CD14-positive monocyte (primary cell): ENCODE measurements at places on chromosomes 3 and 15.
A peak's percentile ranks its signal among the peaks of the same experiment; 100 is the strongest.

GRCh38 chr3:130801473-130801872 lies 54.8 kb upstream of the PIK3R4 start:
- DNase-seq = no peak

DNA sequence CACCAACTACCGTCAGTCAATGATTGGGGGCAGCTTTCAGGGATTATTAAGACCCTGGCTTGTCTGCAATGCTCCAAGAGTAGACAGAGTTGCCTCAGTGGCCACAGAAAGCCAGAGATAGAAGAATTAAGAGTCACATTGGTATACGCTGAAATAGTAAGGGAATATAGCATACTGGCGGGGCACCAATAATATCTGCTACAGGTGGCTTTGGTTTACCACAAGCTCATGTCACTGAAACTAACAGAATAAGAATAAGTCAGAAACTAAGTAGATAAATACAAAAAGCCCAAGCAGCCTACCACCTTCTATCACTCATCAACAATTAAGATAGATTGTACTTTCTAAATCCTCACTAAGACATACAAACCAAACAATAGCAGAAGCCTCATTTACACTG lies 2.5 kb upstream of the FHIT start:
- DNase-seq = no peak

- DNase-seq = no peak
Observed at GRCh38 chr15:52334491-52335160, 39.0 kb upstream of the MYO5C start.

GRCh38 chr15:69089258-69089657 lies 71.2 kb upstream of the GLCE start:
- no peak for DNase-seq

DNA sequence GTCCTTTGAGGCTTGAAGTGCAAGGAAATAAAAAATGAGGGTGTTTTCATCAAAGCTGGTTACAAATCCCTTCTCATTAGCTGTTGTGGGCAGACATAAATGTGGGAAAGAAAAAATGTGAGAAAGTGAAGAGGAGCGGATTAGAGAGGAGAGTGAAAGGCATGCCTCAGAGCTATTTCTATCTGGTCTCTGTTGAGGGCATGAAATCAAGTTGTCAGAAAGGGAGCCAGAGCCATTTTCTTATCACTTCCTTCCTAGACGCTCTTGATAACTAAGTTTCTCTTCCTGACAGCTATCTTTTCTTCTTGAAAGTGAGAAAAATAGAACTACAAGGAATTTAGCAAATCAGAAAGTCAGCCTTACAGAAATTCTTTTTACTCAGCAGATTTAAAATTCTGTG lies 20.8 kb upstream of the CAPN3 start:
- DNase-seq = no peak

- no peak for DNase-seq
Observed at GRCh38 chr3:52714335-52715302, 8.7 kb downstream of the SPCS1 start.

GRCh38 chr3:107238787-107239186 lies 138.5 kb upstream of the CCDC54 start:
- DNase-seq = no peak

GRCh38 chr3:124438813-124439212 lies 291.4 kb upstream of the UMPS start:
- DNase-seq = no peak

DNA sequence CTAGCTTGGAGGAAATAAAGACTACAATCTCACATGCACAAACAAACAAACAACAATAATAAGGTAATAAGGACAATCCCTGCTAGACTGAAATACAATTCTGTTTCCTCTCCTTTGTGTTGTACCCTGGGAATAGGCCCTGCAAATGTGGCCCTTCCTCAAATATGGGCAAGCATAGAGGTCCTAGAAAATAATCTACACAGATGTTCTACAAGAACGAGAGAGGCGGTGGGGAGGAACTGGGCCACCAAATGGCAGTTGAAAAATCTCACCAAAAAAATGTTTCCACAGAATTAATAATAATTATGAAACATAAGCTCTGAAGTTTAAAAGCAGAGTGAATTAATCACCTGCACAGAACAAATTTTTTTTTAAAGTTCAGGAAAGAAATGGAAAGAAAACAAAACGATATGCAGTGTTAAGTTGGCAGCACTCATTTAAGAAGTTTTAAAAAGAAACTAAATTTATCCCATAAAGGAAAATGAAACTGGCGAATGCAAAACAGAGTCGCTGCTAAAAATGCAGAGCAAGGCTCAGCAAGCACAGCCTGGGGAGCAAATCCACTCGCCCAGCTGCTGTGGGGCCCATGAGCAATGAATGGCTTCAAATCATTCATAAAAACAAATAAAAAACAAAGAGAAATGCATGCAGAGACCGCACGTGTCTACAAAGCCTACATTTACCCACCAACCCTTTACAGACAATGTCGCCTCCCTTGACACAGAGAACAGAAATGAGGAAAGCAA lies 475.4 kb downstream of the OCA2 start:
- no peak for DNase-seq

DNA sequence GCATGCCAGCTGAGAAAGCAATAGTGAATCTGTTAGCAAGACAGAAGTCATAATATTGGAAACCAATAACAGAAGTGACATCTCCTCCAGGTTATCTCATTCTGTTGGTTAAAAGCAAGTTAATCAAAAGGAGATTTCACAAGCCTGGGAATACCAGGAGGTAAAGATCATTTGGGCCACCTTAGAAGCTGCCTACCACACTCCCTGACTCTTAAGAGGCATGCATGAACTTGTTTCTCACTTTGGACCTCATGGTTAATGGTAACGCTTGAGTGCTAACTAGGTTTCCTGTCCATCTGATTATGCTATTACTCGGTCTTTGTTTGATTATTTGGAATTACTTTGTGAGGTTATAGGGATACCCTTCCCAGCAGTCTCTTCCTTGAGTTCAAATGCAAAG lies 650.8 kb upstream of the SGO1 start:
- DNase-seq = no peak

DNA sequence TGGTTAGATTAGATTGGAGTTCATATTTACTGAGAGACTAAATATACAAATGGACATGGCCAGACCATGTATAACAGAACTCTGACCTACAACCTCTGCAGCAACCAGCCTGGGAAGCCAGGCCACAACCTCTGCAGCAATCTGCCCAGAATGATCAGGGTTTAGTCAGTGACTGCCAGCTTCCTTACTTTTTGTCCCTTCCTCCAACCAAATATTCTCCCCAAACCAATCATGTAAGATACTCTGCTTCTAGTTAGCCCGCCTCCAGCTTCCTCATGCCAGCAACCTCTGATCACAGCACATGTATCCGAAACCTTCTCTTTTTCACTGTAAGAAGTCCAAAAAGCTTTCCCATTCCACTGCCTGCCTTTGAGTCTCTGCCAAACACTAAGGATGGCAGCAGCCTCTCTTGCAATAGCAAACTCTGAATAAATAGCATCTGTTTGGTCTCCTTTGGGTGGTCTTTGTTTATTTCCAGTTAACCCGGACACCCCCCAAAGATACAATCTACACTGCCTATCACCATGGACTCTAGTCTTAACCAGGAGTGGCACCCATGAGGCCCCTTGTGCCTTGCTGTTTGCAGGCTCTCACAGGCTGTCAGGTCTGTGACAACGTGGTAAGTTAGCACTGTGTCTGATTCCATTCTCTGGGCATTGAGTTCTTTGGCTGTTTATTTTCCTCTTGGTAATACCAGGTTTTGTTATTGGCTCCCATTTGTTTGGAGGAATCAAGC lies 102.2 kb downstream of the ERC2 start:
- DNase-seq = no peak

- DNase-seq = no peak
Observed at GRCh38 chr15:65083262-65083701, 6.7 kb downstream of the KBTBD13 start.

GRCh38 chr3:66181764-66182163 lies 39.0 kb upstream of the SLC25A26 start:
- no peak for DNase-seq

- no peak for DNase-seq
Observed at GRCh38 chr3:14536837-14537589, 3.1 kb downstream of the GRIP2 start.

DNA sequence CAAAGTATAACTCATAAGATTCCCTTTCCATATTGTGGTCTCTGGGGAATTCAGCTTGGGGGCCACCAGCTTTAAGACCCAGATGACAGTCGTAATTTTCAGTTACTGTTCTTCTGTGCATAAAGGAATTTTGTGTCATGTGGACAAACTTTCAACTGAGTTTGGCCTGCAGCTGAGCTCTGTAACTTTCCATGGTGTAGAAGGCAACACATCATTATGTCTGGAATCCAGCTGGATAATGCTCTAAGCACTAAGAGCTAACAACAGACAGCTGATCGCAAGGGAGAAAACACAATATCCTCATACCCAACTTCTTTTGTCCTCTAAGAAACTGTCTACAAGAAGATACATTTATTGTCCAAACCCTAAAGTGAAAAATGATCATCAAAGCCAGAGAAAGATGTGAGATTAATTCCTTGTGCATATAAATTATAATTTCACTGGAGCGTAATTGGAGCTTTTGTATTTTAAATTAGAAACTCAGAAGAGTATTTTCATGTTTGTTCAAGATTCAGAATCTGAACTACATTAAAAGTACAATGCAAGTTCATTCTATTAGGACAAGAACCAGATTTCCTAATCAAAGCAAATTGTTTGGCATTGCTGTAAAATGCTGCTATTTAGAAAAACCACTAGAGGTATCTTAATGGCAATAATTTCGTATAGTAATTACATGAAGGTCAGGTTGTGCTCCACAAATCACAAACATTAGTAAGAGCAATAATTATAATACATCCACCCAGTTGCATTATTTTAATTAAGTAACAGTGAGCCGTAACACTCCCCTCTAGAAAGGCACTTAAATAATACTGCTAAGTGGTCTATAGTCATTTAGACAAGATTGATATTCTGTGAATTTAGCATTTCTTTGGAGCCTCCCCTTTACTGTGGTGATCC lies 218.8 kb downstream of the ATP8B4 start:
- no peak for DNase-seq

- peak; percentile 46 for DNase-seq
Observed at GRCh38 chr15:76994971-76995945, at the start of gene PSTPIP1. Gene PSTPIP1, plus strand, starts transcription at chr15:76995126. Its CDS starts 448 bp downstream, at chr15:76995574.

DNA sequence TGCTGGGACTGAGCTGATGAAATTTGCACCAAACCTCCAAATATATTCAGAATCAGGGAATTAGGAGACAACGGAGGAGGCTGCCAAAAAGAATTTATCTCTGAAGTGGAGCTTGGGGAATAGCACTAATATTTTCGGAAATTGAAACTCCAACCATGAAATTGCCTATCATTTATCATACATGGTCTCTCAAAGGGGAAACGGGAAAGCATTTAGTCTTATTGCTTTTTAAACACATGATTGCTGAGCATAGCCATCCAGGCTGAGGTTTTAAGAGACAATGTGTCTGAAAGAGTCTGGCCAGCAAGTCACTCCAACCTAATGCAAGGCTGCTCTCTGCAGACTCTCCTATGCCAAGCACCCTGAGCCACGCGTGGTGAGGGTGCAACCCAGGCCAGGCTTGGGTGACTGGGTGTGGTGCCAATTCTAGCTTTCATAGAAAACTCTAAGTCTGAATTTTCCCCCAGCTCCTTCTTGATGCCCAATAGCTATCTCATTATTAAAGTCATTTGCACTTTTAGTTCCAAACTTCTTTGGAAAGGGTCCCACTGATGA lies 200.2 kb downstream of the RPLP1 start:
- DNase-seq = no peak

DNA sequence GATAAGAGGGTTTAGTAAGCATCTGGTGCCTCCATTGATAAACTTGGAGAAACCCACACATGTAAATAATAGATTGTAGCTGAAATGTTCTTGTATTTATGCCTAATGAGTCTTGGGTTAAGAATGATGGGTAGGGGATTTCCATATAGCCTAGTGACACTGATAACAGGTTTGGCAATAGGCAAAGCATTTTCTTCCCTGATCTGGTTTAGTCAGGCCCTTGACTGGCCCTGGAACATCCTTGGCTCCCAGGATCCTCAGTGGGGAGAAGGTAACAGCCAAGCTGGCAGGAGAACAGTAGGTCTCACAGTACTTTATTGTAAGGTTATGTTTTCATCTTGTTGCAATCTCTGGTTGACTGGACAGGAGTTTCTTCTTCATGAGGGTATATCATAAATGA lies 228.4 kb downstream of the DIPK2A start:
- DNase-seq = no peak

GRCh38 chr3:72655723-72656122 lies 192.5 kb downstream of the SHQ1 start:
- DNase-seq = no peak

- DNase-seq = no peak
Observed at GRCh38 chr15:99098991-99099390, 5.9 kb upstream of the SYNM start.

DNA sequence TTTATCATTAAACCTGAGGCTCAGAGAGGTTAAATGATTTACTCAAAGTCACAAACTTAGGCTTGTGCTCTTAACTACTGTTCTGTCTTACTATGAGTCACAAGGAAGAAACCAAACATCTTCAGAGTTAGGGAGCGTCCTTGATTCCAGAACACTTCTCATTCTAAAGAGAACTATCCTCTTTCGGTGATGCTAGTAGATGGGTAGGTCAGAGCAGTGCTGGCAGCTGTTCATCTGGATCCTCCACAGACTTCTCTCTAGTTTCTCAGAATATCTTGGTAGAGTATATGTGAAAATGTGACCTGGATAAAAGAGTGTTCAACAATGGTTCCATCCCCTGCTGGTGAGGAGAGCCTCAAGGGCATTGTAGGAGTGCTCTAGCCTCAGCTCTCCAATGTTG lies 3.3 kb downstream of the ARL6IP5 start:
- peak; percentile 51 for DNase-seq

DNA sequence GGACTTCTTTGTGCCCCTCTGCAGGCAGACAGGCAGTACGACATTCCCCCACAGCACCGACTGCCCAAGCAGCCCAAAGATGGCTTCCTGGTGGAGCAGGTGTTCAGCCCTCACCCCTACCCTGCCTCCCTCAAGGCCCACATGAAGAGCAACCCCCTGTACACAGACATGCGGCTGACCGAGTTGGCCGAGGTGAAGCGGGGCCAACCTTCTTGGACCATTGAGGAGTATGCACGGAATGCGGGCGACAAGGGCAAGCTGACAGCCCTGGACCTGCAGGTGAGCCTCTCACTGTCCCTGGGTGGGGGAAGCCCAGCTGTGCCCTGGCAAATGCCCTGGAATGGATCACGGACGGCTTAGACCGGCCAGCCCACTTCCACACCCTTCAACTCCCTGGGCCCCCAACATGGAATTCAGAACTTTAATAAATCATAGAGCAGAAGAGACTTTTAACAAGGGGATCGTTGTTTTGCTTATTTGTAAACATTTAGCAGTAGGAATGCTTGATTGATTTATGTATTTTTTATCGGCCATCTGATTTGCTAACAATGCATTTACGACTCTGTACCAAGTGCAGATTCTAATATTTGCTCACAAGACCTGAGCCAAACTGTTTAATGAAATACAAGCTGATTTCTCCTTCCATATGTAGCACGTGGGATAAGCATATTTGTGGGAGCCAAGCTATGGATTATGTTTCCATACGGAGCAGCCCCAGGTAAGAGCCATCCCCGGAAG lies 31.1 kb downstream of the MINAR1 start:
- DNase-seq = no peak

DNA sequence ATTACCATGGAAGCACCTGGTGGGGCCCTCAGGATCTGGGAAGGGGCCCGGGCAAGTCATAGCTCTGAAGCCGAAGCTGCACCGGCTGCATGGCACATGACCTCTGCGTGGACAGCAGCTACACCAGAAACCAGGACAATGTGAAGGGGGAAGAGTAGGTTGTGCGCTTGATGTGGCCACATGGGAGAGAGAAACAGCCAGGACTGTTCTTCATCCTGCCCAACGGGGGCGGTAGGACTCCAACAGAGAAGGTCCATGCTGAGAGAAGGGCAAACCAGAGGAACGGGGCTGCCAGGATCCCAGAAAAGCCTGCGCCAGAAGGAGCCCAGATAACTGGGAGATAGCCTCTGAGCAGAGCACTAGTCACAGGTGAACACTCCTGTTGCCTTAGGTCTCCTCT lies 54.9 kb upstream of the PRR20G start:
- DNase-seq = no peak
